ENCODE measurements at places on chromosomes 13 and 19. TPM values are rescaled to one million over a fixed set of nuclear protein-coding genes. Genes with fewer than 3 reads are reported as not detected.
A peak's percentile ranks its signal among the peaks of the same experiment; 100 is the strongest.

The ZNF208 gene
- total RNA-seq, result 20.7 TPM

The LILRB5 gene
- 20.7 TPM for total RNA-seq

The NFIX gene
- total RNA-seq, result 48.4 TPM

The CLC gene
- not detected for total RNA-seq

The PABPC3 gene
- not detected for total RNA-seq

- H3K4me1 ChIP-seq, result no peaks in the 10 kb centered on the region
- no peak overlapping the region for H3K27ac ChIP-seq
- DNase-seq, result no peak
- H3K36me3 ChIP-seq, result no peaks in the 10 kb centered on the region
- H3K4me3 ChIP-seq, result peak overlapping the region; percentile 23
Observed at GRCh38 chr13:50844084-50844875, 788 bp upstream of the DLEU7 start.

DNA sequence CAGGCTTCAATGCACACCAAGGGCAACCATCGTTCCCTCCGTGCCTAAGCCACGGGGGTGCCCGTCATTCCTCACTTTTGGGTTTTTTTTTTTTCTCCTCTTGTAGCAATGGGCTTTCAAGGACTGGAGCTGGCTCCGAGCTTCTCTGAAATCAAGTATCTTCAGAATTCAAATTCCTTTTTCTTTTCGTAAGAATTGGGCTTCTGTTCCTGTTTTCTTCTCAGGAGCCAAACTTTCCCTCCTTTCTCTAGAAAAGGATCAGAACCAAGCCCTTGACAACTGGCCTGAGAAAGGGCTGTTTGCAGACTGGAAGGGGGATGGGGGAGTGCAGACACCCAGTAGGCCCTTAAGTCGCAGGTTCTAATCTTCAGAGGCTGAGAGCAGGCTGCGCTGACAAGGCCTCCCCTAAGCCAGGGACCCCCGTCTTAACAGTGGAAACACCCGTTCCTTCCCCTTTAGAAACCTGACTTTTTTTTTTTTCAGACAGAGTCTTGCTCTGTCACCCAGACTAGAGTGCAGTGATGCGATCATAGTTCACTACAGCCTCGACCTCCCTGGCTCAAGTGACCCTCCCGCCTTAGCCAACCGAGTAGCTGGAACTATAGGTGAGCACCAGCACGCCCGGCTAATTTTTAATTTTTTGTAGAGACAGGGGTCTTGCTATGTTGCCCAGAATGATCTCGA lies 51.6 kb downstream of the RFX2 start:
- H3K27me3 ChIP-seq, result no peaks in the 10 kb centered on the region
- H3K4me1 ChIP-seq, result peaks cover 34% of the 10 kb centered on the region
- H3K36me3 ChIP-seq, result no peaks in the 10 kb centered on the region
- no peak overlapping the region for H3K4me3 ChIP-seq
- DNase-seq, result no peak

GRCh38 chr13:93529961-93530360 lies 303.4 kb downstream of the GPC6 start:
- no peak for DNase-seq
- H3K4me1 ChIP-seq, result peaks cover 3% of the 10 kb centered on the region
- no peaks in the 10 kb centered on the region for H3K27me3 ChIP-seq
- no peak overlapping the region for H3K4me3 ChIP-seq

GRCh38 chr19:28444362-28444761 lies 768.6 kb downstream of the UQCRFS1 start:
- H3K36me3 ChIP-seq, result no peaks in the 10 kb centered on the region
- no peak overlapping the region for H3K4me3 ChIP-seq
- no peak for DNase-seq
- no peak overlapping the region for H3K27ac ChIP-seq

DNA sequence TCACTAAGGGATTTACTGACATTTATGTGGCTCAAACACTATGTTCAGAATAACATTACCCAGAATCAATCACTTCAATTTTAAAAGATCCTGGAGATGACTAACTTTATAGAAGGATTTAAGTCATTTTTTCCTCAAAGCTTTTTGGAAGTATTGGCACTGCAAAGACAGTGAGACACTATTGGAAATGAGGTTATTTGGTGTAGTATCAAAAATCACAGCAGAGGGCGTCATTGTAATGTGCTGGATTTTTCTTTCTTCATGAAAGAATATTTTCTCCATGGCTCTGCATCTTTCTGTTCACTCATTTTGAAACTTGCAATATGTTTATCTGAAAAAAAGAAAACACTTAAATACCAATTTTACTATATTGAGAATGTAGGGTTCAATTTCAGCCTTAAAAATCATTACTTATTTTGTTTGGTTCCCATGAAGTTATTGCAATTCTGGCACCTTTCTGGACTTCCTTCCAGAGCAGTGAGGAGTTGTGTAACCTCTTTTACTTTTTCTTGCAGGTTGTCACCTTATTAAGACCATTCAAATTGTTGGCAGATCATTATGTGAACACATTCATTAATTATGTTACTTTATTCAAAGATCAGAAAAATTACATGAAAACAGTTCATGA lies 3.7 kb upstream of the CSNK1A1L start:
- no peaks in the 10 kb centered on the region for H3K36me3 ChIP-seq
- no peak for DNase-seq
- no peak overlapping the region for H3K4me3 ChIP-seq
- no peaks in the 10 kb centered on the region for H3K4me1 ChIP-seq
- H3K27me3 ChIP-seq, result no peaks in the 10 kb centered on the region

- no peaks in the 10 kb centered on the region for H3K4me1 ChIP-seq
- H3K4me3 ChIP-seq, result no peak overlapping the region
- no peaks in the 10 kb centered on the region for H3K27me3 ChIP-seq
Observed at GRCh38 chr13:52001120-52001731, 10.0 kb downstream of the ATP7B start.

- no peaks in the 10 kb centered on the region for H3K4me1 ChIP-seq
- DNase-seq, result no peak
- H3K36me3 ChIP-seq, result no peaks in the 10 kb centered on the region
- H3K27me3 ChIP-seq, result no peaks in the 10 kb centered on the region
Observed at GRCh38 chr19:30856376-30856775, 484.2 kb downstream of the ZNF536 start.

DNA sequence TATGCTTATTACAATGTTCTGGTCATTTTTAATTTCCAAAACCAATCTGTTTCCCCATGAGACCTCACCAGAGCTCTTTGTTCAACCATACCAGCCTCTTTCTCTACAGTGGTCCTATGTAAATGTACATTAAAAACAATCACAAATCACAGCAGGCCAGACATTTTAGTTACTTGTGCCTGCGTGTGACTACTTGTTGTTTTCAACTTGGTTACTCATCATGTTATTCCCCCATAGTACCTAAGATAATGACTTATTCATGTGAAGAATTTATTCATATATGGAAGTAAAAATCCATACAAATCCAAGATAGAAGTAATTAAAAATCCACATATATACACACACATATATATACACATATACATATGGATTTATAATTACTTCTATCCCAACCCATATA lies 379.6 kb downstream of the SLITRK6 start:
- H3K27ac ChIP-seq, result no peak overlapping the region
- H3K4me3 ChIP-seq, result no peak overlapping the region
- H3K4me1 ChIP-seq, result no peaks in the 10 kb centered on the region
- H3K27me3 ChIP-seq, result no peaks in the 10 kb centered on the region
- no peak for DNase-seq

- no peak for DNase-seq
- H3K27ac ChIP-seq, result peak overlapping the region; percentile 82
- peak overlapping the region; percentile 74 for H3K4me3 ChIP-seq
- peaks cover 24% of the 10 kb centered on the region for H3K4me1 ChIP-seq
- peaks cover 22% of the 10 kb centered on the region for H3K36me3 ChIP-seq
Observed at GRCh38 chr19:17420475-17420924, 653 bp downstream of the MVB12A start.

DNA sequence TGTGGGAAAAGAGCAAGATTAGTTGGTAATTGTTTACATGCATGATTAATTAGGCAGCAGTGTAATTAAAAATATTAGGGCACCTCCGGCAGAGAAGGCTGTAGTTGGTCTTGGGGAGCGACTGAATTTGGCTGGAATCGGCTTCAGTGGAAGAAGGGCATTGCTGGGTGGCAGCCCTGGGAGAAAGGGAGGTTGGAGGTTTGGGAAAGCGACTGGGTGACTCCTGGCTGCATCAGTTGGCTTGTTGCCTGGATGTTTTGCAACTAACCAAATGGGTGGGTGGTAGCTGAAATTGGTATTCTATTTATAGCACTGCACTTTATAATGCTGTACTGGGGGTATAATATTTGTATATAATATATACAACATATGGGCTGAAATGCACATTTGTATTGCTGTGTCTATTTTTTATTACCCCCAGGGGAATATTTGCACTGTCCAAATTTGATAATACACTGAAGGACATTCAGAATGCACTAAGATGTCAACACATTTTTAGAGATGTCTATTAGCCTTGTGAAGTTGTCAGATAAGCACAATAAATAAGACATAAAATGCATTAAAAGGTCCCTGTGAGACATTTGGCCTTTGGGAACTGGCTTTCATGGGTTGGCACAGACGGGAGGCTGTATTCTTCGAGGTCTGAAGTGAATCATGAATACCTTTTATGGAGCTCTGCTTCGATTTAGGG lies 1.7 kb downstream of the B3GLCT start:
- H3K27ac ChIP-seq, result no peak overlapping the region
- peak overlapping the region; percentile 80 for H3K4me3 ChIP-seq
- H3K36me3 ChIP-seq, result no peaks in the 10 kb centered on the region
- DNase-seq, result no peak
- H3K4me1 ChIP-seq, result peaks cover 10% of the 10 kb centered on the region

DNA sequence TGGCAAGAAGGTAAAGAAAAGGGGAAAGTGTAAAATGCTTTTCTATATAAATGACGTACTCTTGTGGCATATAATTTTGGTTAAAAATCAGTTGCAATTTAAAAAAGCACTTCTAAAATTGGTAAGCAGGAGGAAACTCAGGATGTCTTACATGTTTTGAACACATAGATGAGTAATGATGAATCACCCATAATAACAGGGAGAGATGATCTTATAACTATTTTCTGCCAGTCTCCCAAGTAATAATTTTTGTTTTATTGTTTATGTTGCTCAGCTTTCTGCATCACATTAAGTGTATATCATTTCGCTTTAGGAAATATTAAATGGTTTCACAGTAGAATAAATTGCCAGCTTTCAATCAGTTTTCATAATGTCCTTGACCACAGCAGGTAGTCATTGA lies 1430.7 kb upstream of the PCDH20 start:
- no peaks in the 10 kb centered on the region for H3K4me1 ChIP-seq
- H3K4me3 ChIP-seq, result no peak overlapping the region
- no peak for DNase-seq
- no peak overlapping the region for H3K27ac ChIP-seq
- no peaks in the 10 kb centered on the region for H3K27me3 ChIP-seq

- peak overlapping the region; percentile 96 for H3K27ac ChIP-seq
- H3K27me3 ChIP-seq, result no peaks in the 10 kb centered on the region
- peak overlapping the region; percentile 66 for H3K4me3 ChIP-seq
- DNase-seq, result no peak
- peaks cover 18% of the 10 kb centered on the region for H3K36me3 ChIP-seq
Observed at GRCh38 chr13:51802631-51803418, 1.1 kb downstream of the DHRS12 start.

GRCh38 chr19:15251749-15252397 lies 19.6 kb upstream of the EPHX3 start:
- peak; percentile 69 for DNase-seq
- no peaks in the 10 kb centered on the region for H3K27me3 ChIP-seq
- H3K36me3 ChIP-seq, result peaks cover 8% of the 10 kb centered on the region
- H3K4me1 ChIP-seq, result peaks cover 60% of the 10 kb centered on the region
- H3K27ac ChIP-seq, result peak overlapping the region; percentile 92

GRCh38 chr13:101178406-101178805 lies 237.9 kb downstream of the NALCN start:
- no peak for DNase-seq

- peaks cover 83% of the 10 kb centered on the region for H3K4me1 ChIP-seq
- peak overlapping the region; percentile 1 for H3K4me3 ChIP-seq
- peak overlapping the region; percentile 99 for H3K27ac ChIP-seq
- H3K36me3 ChIP-seq, result no peaks in the 10 kb centered on the region
Observed at GRCh38 chr19:2047449-2048103, 3.5 kb downstream of the MKNK2 start.

DNA sequence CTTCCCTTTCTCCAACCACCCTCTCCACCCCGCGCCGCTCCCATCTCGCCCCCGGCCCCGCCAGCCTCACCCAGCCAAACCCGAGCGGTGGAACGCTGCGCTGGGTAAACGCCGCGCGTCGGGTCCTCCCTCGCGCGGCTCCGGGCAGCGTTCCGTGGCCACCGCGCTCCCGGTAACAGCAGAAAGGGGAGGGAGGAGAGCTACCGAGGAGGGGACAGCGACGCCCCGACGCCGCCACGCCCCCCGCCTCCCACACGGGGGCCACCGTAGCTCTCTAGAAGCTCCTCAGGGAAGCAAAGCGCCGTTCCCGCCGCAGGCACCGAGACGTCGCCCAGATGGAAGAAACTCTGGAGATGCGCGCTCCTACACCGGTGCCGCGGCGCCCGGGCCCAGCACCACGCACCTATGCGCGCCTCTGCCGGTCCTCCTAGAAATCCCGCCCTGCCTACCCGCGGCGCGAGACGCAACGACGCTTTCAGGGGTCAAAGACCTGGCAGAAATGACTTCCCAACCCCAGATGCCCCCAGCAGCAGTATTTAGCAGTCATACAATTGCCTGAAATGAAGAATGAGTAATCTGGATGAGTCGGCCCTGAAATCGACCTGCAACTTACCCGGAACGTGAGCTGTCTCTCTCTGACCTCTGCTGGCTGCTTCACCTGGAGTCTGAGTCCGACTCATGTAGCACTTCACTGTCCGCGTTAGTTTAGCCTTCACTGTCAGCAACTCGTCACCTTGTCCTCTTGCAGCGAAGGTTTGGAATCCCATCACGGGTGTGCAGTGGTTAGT lies at the start of gene RUBCNL:
Gene RUBCNL (minus strand): TSS at position 189 of the 788 bp plus-strand sequence. CDS start 14,777 bp downstream, outside the sequence.
- peak within 1 kb of the TSS; percentile 59 for H3K4me3 ChIP-seq
- H3K36me3 ChIP-seq, result no peaks in the 10 kb centered on the region
- no peak for DNase-seq
- no peaks in the 10 kb centered on the region for H3K4me1 ChIP-seq
- H3K27me3 ChIP-seq, result no peaks in the 10 kb centered on the region
- peak within 1 kb of the TSS; percentile 60 for H3K27ac ChIP-seq

DNA sequence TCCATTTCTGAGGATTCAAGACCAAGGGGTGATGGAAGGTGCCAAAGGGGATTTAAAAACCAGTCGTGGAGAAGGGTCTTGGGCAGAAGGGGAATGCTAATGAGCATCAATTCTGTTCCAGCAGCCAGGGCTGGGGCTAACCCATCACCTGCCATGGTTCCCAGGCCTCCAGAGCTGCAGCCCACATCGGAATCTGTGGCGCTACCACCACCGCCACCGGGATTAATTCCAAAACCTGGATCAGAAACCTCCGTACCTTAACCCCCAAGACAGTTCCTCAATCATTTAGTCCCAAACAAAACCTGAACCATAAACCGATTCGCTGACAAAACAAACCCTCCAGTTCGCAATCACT lies 583 bp downstream of the ZNF615 start:
- DNase-seq, result peak; percentile 6
- H3K27me3 ChIP-seq, result no peaks in the 10 kb centered on the region
- H3K27ac ChIP-seq, result peak overlapping the region; percentile 83
- peak overlapping the region; percentile 92 for H3K4me3 ChIP-seq
- H3K4me1 ChIP-seq, result peaks cover 12% of the 10 kb centered on the region
